ENCODE measurements at places on chromosomes 16 and 17.
A peak's percentile ranks its signal among the peaks of the same experiment; 100 is the strongest.

GRCh38 chr17:49525831-49526741, 31.0 kb downstream of the NGFR start:
- DNase-seq: no peak

DNA sequence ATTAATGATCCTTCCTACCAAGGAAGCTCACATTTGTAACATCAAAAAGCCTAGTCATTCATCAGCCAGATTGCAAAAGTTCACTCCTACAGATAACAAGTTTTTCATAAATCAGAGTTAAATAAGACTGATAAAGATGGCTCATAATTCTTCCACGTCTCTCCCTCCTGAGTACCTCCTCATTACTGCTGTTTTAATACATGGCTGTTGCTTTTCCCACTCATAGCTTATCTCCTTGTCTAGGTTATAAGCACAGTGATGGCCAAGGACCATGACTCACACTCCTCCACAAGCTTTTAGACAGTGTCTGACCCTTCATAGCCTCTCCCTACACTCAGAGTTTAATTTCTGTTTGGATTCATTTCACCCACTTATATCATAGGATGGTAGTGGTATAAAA, 100.9 kb upstream of the MON1B start:
- no peak for DNase-seq

- no peak for DNase-seq
Measured at GRCh38 chr17:18980682-18981334, 23.8 kb downstream of the FAM83G start.

DNA sequence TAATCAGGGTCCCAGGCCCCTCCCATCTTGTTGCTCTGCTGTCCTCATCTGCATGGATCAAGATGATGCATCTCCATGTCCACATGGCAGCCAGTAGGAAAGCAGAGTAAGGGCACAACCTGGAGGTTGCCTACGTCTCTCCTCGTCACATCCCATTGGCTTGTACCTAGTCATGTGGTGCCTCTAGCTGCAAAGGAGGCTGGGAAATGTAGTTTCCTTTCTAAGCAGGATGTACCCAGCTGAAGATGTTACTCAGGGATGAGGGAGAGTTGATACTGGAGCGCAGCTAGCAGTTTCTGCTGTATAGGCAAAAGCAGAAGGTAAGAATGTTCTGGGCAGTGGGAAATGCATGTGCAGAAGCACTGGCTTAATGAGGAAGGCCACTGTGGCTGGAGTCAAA, 20.8 kb downstream of the ABCC1 start:
- no peak for DNase-seq

DNA sequence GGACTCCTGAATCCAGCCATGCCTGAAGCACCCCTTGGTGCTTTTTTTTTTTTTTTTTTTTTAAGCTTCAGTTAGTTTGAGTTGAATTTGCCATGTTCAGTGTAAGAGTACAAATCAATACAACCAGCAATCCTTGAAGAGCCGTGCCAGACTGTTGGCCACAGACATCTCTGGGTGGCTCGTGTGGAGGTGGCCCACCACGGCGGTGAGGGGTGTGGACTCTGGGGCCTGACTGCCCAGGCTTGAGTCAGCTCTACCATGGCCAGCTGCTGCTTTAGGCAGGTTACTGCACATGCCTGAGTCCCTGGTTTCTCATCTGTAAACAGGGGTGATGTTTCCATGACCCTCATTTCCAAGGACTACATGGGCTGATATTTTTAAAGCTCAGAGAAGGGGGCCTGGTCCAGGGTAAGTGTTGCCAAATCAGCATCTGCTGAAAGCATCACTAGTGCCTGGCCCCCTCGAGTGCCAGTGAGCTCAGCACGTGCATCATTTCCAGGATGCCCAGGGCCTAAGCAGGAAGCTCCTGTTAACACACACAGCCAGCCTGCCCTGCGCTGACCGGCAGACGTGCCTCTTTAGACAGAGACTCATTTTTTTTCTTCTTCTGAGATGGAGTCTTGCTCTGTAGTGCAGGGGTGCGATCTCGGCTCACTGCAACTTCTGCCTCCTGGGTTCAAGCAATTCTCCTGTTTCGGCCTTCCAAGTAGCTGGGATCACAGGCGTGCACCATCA, 90.1 kb downstream of the DNAH17 start:
- no peak for DNase-seq

DNA sequence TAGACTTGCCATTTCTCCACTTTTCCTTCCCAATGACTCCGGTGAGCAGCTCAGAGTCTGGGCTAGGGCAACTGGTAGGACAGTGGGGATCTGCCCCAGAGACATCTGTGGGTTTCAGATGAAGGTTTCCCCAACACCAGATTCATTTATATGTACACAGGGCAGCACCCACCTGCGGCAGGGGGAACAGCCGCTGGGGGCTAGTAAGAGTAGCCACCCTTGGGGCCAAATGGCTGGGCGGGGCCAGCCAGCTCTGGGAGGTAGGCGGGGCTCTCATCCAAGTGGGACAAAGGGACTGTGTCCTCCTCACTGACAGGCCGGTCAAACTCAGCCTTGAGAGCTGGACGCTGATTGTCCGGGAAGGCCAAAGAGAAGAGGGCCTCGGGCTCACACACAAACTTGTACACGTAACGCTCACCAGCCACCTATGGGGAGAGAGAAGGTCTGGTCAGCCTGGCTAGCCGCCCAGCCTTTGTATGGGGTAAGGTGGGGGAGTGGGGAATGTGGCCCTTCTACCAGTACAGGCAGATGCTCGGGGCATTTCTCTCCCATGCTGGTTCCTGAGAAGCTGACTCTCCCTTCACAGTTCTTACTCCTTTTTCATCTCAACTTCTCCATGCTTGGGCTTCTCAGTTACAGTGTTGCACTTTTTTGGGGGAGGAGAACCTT, 17.7 kb downstream of the ETV4 start:
- no peak for DNase-seq

GRCh38 chr16:54703339-54703738, 227.3 kb upstream of the IRX5 start:
- no peak for DNase-seq

DNA sequence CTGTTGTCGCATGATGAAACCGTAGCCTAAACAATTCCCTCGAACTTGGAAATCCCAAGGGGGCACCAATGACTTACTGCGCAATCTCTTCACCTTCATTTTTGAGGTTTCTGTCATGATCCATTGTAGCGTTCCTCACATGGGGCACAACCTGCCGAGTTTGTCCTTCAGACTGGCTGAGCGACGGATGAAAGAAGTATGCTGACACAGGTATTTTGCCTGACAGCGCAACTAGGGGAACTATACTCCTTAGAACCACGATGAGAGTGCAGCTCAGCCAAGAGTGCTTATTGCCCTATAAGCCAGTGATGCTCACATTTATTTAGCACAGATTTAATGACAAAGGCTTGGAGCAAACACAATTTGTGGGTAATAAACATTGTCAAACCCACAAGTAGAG, 106.3 kb upstream of the ZNF267 start:
- no peak for DNase-seq

DNA sequence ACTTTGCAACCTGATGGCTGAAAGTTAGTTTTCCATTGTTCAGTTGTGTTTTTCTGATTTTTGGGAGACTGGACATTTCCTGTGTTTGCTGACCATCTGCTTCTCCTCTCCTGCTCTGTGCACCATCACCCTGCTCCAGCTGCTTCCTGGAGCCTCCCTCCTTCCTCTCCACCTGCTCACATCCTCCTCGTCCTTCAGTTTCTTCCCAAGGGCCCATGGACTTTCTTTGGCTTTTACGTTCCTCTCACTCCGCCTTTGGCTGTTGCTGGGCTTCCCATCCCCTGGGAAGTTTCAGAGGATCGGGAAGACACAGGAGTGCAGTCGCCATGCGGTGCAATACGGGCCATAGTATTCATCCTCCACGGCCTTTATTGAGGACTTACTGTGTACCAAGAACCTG, 61.6 kb downstream of the TNFRSF13B start:
- no peak for DNase-seq

DNA sequence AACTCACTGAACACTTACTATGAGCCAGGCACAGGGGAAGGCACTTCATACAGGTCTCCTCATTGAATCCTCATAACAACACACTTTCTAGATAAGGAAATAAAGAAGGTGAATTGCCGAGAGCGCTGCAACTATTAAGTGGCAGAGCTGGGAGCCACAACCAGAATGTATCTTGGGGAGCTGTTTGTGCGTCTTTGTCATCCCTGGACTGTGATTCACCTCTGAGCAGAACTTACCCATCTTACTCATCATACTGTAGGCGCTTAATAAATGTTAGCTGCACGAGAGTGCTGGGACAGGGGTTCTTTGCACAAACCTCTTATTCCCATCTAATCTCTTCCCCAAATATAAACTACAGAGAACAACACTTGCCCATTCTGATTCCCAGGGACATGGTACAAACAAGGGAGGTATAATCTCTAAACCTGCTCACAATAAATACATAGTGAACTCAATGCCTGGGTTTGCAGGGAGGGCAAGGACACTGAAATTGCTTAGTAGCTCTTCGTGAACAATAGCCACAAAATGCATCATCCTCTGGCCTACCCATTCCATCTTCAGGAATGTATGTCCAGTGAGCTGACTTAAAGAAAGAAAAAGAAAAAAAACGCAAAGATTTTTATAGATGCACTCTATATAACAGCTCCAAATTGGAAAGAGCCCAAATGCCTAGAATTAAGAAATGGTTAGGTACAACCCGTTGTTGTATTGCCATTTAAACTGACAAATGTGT, 43.0 kb downstream of the MYO18A start:
- no peak for DNase-seq

DNA sequence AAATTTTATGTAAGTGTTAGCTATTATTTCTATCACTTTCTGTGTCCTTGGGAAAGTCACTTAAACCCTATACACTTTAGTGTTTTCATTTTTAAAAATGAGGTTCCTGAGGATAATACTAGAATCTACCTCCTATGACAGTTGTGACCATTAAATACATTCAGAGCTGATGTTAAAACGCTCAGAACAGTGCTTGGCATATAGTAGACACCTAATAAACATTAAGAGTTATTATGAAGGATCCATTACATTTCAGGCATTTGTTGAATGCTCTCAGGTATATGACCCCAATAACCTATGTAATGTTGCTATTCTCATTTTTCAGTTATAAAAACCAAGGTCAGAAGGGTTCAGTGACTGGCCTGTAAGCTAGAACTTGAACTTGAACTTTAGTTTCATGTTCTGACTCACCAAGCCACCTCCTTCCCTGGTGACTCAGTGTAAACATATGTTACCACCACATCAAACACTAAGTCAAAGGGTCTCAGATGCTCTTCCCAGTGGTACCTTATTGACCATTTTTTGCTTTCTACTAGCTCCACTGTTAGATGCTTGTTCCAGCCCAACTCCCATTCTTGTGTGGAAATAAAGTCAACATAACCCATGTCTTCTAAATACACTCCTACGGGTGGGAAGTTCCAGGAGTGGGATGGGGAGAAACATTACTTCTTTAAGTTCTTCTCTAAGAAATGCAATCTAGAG, 47.6 kb downstream of the HSD17B2 start:
- peak; percentile 2 for DNase-seq

GRCh38 chr17:45184144-45184543, 22.5 kb downstream of the HEXIM2 start:
- no peak for DNase-seq

- DNase-seq: no peak
Measured at GRCh38 chr17:427327-427726, 74.7 kb upstream of the RPH3AL start.

DNA sequence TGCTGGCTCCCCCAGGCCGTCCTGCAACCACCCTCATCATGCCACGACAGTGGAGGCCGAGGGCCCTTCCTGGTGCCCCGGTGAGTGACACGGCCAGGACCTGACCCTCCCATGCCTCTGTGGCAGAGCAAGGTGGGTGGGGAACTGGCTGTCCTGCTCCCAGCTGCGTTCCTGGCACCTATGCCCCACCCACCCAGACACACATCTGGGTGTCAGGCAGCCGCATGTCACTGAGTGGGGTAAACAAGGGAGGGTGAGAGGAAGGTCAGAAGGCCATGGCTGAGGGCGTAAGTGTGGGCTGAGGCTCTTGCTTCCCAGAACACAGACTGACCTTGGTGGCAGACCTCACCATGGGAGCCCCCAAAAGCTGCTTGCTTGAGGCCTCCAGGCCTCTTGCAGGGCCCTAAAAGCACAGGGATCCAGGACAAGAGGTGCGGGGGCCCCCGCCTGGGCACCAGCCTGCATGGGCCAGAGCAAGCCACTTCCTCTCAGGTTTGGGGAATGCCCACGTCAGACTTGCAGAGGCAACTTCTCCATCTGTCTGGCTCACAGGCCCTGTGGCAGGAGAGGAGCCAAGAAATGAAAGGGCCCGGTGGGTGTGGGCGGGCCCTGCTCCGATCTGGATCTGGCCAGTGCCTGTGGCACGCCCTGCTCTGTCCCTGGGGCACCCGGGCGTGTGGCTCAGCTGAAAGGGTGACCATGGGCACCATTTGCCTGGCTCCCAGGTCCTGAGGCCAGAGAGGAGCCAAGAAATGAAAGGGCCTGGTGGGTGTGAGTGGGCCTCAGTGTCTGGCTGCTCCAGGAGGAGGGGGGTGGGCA, 3.9 kb upstream of the CCDC57 start:
- no peak for DNase-seq

GRCh38 chr16:79257953-79258490, 342.5 kb downstream of the MAF start:
- no peak for DNase-seq

DNA sequence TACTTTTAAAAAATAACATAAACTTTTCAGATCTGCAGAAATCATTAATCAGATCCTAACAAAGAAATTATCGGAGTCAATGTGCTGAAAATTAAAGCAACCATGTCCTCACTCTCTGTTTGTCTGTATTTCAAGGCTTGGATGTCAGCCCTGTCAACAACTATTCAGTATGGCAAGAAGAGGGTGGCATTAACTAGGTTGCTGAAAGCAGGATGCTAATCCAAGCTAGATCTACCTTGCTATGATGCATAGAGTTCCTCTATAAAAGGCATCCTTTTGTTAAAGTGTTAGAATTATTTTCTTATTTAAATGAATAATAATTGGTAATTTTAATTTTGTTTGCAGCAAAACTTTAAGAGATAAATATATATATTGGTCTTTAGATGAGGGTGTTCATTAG, 800.8 kb downstream of the CDH11 start:
- DNase-seq: no peak

DNA sequence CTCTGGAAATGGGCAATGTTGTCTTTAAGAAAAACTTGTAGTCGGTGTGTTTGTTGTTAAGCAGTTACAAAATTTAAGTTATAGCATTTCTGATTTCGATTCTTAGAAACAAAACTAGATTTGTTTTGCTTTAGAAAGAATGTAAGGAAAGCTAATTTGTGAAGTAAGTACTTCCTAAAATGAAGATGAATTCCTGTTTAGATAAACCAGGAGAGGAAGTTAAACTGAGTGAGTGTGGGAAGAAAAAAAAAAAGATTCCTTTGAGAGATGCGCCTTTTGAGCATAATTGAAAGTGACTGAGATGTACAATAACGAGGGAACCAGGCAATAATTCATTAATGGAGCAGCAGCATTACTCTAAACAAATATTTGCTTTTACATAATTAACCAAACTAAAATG, 52.4 kb upstream of the ALOX12 start:
- DNase-seq: no peak

Data from activated naive CD4-positive, alpha-beta T cell treated with anti-CD3 and anti-CD28 coated beads, Interleukin-2, amount 50 U/mL, for 72 hours (primary cell).